ENCODE measurements at places on chromosomes 4 and X. TPM values are rescaled to one million over a fixed set of nuclear protein-coding genes. Genes with fewer than 3 reads are reported as not detected.

GRCh38 chr4:168588916-168589531 is 92.2 kb downstream of the PALLD start:
- no peaks in the 10 kb centered on the region for H3K27me3 ChIP-seq
- no peak for DNase-seq
- no peak overlapping the region for H3K27ac ChIP-seq
- H3K36me3 ChIP-seq: no peaks in the 10 kb centered on the region

DNA sequence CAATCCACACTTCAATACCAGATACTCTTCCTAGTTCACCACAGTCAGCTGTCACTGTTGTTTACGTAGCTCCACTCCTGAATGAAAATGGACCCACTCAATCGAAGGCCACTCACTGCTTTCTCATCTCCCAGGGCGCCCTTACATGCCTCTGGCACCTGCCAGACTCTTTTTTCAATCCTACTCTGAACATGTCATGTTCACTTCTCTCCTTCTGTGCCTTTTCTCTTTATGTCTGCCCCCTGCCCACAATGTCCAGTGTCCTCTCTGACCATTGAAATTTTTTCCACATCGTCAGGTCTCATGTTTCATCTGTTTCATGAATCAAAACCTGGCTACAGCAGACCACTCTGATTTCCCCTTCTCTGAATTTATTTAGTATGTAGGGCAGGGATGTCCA is 1.3 kb upstream of the MGAT4D start:
- no peak for DNase-seq
- no peaks in the 10 kb centered on the region for H3K4me1 ChIP-seq
- H3K27me3 ChIP-seq: peaks cover 43% of the 10 kb centered on the region

Gene PCDH11X
- not detected for total RNA-seq

Gene PHOX2B
- not detected for total RNA-seq

DNA sequence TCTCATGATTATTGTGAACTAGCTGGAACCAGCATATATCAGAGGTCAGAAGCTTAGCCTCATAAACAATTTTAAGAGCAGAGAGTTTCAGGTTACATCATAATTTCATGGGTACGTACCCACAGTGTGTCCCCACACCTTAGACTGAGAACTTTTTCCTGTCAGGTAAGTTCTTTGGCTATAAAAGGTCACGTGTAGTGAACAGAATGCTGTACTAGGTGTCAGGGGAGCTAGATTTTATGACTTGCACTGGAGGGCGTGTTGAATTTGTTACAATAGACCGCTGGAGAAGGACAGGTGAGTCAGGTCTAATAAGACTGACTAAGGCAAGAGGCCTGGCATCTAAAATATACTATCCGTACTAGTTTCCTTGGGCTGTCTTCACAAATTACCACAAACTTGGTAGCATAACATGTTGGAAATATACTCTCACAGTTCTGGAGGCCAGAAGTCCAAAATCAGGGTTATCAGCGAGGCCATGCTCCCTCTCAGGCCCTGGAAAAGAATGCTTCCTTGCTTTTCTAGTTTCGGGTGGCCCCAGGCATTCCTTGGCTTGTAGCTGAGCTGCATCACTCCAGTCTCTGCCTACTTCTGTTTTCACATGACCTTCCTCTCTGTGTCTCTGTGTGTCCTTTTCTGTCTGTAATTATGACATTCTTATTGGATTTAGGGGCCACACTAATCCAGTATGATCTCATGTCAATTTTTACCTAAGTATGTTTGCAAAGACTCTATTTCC is 512.0 kb upstream of the NR3C2 start:
- H3K27me3 ChIP-seq: no peaks in the 10 kb centered on the region
- no peaks in the 10 kb centered on the region for H3K4me1 ChIP-seq
- no peak for DNase-seq
- no peak overlapping the region for H3K27ac ChIP-seq
- no peaks in the 10 kb centered on the region for H3K36me3 ChIP-seq

Gene RASSF6
- total RNA-seq: not detected

DNA sequence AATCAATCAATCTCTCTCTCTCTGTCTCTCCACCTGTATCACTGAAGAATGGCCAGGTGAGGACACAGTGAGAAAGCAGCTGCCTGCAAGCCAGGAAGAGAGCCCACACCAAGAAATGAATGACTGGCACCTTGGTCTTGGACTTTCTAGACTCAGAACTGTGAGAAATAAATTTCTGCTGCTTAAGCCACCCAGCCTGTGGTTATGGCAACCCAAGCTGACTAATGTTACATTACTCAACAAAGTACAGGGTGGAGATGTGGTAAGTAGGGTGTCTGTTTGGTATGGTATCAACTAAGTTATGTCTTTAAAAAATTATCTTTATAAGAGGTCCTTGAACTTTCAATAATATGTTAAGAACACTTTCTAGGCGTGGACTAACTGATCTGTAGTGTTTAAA is 159.3 kb downstream of the EPHA5 start:
- no peak for DNase-seq
- no peaks in the 10 kb centered on the region for H3K36me3 ChIP-seq
- H3K4me1 ChIP-seq: no peaks in the 10 kb centered on the region
- no peaks in the 10 kb centered on the region for H3K27me3 ChIP-seq

All from CD4-positive, CD25-positive, alpha-beta regulatory T cell (primary cell).